EL (cell line): ENCODE measurements at places on chromosomes 5 and 9.

- no peak for DNase-seq
Measured at GRCh38 chr5:30104872-30105596, 1088.5 kb upstream of the CDH6 start.

- DNase-seq = peak; percentile 49
Measured at GRCh38 chr5:54249210-54250028, 61.0 kb downstream of the ARL15 start.

GRCh38 chr9:113997610-113998009 lies 80.5 kb downstream of the AMBP start:
- no peak for DNase-seq

GRCh38 chr9:75051285-75051684 lies 23.2 kb upstream of the CARNMT1 start:
- DNase-seq = no peak

DNA sequence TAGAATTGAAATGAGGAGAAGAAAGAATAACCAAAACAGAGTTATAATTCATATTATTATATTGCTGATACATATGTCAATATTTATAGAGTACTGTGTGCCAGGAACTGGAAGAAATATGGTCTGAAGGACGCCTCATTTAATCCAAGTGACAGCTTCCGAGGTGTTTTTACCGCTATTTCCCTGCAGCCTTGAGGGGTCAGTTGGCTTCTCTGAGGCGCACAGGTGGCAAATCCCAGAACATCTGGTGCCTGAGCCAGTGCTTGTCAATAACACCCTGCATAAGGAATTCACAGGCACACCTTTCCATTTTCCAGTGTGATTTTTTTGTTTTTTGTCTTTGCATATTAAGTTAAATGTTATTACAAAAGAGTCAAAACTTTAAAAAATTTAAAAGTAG lies 43.3 kb upstream of the CTSL start:
- no peak for DNase-seq
